ENCODE measurements at places on chromosomes 3 and 15.

- peak; percentile 6 for DNase-seq
Observed at GRCh38 chr15:45377609-45378148, 665 bp downstream of the GATM start.

DNA sequence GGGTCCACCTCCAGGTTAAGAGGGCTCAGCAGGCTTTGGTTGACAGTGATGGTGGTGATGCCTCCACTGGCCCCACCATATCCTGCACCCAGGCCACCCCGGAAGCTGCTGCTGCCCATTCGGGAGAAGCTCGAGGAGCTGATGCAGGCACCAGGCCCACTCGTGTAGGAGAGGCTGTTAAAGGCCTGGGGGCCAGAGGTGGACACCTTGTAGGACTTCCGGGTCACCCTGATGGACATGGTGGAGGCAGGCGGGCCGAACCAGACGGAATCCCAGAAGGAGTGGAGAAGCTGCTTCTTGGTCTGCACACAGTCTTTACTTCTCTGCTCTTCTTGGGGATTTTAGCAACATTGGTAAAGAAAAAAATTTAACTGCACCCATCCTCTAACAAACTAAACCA, 65.2 kb upstream of the CDAN1 start:
- no peak for DNase-seq

DNA sequence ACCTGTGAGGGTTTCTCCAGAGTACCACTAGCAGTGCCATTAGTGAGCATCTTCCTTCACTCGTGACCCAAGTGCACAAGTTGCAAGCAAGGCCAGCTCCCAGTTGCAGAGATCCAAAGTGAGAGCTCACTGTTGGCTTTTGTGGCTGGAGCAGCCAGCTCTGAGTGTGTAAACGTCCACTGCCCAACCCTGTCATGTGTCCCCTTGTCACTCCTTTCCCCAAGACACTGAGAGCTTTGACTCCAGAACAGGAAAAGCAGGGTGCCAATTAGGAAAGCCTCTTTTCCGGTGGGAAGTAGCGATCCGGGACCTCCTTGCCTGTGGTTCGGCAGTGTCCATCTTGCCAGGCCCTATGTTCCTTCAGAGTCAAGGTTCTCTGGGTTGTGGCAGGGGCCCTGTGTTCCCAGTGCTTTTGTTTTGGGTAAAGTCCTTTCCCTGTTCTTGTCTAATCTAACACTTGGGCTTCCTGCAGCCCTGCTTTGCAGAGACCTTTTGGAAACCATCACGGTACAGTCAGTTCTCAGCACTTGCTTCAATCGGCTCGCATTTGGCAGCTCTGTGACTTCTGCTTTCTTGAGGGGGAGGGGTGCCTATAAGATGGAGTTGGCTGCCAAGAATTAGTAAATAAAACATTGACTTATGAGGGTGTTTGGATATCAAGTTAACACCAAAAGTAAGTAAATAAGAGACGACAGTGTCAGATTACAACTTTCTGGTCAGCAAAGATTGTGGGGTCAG, 90.5 kb downstream of the DNASE1L3 start:
- DNase-seq: no peak

- no peak for DNase-seq
Observed at GRCh38 chr3:142690613-142691012, 33.2 kb upstream of the TRPC1 start.

DNA sequence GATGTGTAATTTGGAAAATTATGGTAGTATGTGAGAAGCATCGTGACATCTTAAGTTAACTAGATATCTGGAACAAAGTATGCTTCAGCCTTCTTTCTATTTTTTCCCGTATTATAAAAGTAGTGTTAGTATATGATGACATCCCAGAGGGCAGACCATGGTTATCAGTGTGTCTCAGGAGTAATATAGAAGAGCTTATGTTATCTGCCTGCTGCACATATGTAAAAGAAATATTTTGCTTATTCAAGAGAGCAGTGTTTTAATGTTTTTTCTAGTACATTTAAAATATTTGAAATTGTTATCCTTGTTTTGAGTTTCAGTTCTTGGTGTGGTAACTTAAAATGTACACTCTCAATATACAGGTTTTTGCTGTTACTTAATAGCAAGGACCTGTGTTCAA, 24.1 kb downstream of the PLCL2 start:
- no peak for DNase-seq

GRCh38 chr3:11059090-11059798, 66.7 kb downstream of the SLC6A1 start:
- peak; percentile 63 for DNase-seq

DNA sequence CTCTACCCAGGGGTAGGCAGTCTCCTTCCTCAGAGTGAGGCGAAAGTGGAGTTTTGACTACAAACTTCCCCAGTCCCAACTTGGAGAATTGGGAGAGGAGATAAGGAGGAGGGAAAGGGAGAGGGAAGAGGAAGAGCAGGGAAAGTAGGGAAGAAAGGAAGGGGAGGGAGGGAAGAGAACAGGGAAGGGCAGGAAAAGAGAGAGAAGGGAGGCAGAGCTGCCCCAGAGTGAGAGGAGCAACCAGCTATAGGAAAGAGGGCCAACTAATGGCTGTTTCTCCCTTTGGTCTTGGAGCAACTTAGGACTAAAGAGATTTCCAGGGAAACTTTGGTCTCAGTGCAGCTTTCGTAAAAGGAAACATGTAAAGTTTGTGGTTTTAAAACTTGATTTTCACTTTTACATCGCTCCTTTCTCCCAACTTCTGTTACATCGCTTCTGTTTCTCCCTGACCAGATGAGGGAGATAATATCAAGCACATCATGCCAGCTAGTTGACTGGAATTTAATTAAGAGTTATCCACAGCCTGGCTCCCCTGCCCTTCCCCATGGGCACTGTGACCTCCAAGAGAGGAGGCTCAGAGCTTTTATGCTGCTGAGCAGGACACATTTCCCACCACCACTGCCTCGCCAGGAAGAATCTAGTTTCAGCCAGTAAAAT, 1.4 kb downstream of the CA12 start:
- no peak for DNase-seq

- peak; percentile 52 for DNase-seq
Observed at GRCh38 chr15:75067123-75067830, 43.9 kb downstream of the PPCDC start.

DNA sequence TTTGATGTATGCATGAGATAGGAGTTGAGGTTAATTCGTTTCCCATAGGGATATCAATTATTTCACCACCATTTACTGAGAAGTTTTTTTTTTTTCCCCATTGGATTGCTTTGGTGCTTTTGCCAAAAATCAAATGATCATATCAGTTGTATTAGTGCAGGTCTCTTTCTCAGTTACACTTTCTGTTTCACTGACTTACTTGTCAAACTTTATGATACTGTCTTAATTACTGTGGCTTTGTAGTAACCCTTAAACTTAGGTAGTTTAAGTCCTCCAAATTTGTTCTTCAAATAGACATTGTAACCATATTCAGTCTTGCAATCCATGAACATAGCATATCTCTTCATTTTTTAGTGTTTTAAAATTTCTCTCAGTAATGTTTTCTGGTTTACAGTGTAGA, 259.9 kb upstream of the SLCO3A1 start:
- DNase-seq: no peak

- DNase-seq: no peak
Observed at GRCh38 chr3:71035886-71036285, 547.6 kb downstream of the FOXP1 start.

GRCh38 chr3:157330206-157330605, 106.4 kb upstream of the PTX3 start:
- no peak for DNase-seq

DNA sequence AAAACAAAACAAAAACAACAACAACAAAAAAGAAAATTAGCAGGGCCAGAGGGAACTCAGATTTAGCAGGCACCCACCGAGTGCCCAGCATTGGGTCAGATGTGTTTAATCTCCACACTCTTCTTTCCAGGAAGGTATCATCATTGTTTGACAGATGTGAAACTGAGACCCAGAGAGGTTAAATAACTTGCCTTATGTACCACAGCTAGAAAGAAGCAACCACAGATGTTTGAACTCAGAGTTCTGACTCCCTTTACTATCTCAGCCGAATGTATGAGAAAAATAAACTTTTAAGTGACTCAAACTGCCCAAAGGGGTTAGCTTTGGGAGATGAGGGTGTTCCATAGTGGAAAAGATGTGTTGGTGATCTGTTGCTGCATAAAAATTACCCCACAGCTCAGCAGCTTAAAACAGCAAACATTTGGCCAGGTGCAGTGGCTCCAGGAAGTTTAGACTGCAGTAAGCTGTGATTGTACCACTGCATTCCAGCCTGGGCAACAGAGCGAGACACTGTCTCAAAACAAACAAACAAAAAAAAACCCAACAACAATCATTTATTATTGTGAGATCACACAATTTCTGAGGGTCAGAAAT, 4.5 kb upstream of the RPP25 start:
- no peak for DNase-seq

DNA sequence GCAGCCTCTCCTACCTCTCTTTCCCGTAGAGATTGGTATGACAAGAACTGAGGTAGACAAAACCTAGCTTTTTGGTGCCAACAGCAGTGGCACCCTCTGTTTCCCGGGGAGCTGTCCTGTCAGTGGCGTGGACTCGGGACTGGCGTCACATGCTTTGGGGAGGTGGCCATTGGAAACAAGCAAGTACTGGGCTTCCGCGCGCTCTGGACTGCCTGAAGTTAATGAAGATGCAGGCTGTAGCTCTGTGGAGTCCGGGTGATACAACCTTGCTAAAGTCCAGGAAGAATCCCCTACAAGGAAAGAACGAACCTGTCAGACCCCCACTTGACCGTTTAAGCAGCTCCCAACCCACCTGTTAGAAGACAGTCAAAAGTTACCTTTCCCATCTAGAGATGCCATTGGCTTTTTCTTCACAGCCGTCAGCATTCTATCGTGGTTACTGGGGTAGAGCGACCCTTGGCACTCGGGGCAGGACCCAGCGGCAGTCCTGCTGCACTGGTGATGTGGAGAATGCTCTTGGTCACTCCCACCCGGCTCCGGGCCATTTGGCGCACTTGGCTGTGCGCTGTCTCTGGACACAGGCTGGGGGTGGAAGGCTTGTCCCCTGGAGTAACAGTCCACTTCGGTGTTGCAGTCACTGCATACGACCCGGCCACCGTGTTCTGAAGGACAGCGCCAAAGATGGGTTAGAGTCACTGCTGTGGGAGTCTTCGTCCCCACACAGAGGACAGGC, 120.5 kb downstream of the LRIG1 start:
- DNase-seq: no peak

- no peak for DNase-seq
Observed at GRCh38 chr3:19901337-19901736, 32.7 kb downstream of the EFHB start.
